Frontal cortex (tissue), 4 donors: ENCODE measurements at places on chromosomes 2 and 18. TPM values are rescaled to one million over a fixed set of nuclear protein-coding genes. Genes with fewer than 3 reads are reported as not detected.
A peak's percentile ranks its signal among the peaks of the same experiment; 100 is the strongest.

DNA sequence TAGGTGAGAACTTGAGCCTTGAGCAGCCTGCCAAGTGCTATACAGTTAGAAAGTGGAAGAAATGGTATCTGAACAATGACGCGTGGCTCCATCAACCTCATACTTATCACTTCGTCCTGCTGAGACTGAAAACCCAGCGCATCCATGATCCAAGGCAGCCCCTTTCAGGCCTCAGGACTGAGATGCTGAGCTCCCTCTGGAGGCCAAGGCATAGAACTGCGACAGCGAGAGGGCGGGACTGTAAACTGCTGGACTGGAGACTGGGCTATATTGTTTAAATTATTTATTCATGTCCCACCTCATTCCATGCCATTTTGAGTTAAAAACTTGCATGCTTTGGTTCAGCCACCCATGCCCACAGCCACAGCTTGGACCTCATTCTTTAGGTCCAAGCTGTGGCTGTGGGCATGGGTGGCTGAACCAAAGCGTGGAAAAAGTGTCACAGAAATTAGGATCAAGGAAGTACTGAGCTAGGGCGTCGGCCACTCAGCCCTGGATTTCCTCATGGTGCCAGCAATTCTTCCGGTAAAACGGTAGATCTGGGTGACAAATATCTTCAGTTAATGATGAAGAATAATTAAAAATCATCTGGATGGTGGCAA is 195.5 kb downstream of the L3MBTL4 start:
- peak; percentile 5 for DNase-seq

GRCh38 chr2:241271706-241272302 is 43.7 kb downstream of the HDLBP start:
- DNase-seq = peak; percentile 70

DNA sequence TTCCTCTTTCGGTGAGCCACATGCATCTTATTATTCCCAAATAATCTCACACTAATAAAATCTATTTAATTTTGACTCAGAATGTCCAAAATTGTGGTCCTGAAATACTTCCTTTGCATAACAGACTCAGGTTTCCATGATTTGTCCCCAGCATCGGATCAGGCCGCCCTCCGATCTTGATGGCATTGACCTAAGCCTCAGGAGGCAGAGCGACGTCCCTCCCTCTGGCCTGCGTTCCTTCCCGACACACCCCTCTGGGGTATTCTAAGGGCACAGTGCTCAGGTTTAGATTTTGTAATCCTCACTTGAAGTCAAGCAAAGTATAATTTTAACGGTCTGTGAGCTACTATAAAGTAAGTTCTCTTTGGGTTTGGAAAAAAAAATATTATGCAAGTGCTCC is 857.7 kb downstream of the GALR1 start:
- no peak for DNase-seq

DNA sequence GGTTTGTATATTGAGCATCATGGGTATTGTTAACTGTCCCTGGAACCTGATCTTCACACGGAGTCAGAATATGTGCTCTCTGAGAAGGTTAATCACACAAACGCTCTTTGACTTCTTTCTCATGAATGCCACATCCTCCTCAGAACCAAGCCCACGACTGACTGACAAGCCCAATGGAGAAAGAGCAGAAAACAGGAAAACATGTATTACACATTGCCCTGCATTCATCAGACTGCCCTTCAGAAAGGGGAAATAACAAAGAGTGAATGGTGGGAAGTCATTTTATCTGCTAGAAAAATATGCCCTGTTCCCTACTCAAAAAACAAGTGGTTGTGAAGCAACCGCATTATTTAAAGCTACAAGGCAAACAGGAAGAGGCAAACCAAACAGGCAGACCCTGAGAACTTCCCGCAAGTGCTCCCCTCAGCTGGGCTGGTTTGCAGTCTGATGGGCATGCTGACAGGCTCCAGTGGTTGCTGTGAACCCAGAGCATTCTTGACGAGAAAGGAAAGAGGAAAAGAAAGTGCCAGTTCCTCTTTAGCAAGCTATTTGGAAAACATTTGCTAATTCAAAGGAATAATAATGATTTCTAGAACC is 172.9 kb upstream of the SETBP1 start:
- DNase-seq = no peak

- no peak for DNase-seq
These were observed 105.6 kb upstream of the LDLRAD4 start for GRCh38 chr18:13112982-13113381.

- DNase-seq = no peak
These were observed 197.9 kb downstream of the NEDD4L start for GRCh38 chr18:58241877-58242276.

GRCh38 chr2:162365392-162365791 is 21.5 kb downstream of the GCA start:
- DNase-seq = no peak

DNA sequence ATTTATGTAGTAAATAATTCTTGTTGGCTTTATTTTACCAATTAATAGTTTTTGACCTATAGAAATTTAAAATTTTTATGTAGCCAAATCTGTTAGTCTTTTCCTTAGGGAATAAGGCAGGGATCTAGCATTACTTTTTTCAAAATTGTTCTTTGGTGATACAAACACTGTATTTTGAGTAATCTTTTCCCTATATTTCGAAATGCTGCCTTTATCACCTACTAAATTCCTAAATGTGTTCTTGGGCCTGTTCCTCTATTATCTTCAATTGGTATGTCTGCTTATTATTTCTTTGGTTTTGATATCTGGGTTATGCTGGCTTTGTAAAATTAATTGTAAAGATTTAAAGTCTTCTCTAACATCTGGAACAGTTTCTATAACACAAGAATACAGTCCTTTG is 87.5 kb downstream of the DYSF start:
- DNase-seq = no peak

GRCh38 chr2:85753035-85753524 is 711 bp upstream of the ATOH8 start:
- DNase-seq = no peak

The CPO gene
- total RNA-seq = not detected

DNA sequence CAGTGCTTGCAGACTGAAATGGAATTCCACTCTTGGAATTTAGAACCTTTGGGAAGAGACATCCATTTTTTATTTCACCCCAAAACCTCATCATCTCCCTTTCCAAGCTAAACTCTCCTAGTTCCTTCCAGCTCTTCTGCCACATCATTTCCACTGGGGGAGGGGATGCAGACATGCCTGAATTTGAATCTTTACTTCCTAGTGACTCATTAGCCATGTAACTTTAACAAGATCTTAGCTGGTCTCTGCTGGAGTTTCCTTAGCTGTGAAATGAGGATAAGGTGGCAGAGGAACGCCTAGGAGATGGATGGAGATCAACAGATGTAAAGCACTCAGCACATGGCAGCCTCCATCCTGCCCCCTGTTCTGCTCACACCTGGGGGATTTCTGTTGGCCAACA is 266.8 kb downstream of the EN1 start:
- DNase-seq = no peak

DNA sequence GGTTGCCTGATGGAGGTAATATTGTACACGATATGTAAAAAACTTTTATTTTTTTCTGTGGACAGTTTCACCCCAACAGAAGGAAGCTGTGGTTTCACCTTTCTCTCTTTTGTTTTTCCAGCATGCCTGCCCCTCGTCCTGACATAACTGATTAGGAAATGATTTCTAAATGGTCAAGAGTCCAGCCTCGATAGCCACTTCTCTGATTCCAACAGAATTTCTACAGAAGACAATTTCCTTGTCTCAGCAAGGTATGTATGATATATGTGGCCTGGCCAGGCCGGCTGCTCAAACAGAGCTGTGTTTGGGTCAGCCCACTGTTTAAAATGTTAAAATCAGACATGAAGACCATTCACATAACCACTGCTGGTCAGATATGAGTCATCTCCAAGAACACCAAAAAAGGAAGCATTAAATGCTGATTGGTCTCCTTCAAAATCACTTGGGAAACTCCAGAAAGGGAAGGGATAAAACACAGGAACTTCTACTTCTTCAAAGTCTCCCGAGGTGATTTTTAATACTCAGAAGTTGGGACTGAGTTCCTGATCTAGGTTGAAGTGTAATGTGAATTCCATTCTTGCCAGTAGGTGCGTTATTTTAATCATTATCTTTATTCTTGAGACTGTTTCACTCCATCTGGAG is 22.3 kb downstream of the ATP8B1 start:
- DNase-seq = no peak

- no peak for DNase-seq
These were observed 81.7 kb downstream of the SDC1 start for GRCh38 chr2:20143263-20143662.

DNA sequence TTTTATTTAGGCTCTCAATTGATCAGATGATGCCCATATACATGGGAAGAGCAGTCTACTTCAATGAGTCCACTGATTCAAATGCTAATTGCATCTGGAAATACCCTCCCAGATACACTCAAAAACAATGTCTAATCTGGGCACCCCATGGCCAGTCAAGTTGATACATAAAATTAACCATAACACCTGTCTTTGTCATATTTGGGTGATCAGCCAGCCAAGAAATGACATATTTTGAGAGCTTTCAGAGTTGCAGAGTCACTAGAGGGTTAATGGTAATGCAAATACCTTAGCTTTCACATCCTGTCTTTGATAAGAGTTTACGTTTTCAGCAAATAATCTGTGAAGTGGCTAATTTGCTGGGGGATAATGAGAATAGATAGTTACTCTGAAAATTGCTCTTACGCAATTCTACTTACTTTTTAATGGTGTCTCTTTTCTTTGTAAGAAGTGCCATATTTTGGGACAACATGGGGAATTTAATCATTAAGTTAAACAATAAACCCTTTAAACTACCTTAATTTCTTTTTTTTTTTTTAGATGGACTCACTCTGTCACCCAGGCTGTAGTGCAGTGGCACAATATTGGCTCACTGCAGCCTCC is 49.1 kb downstream of the CCDC195 start:
- no peak for DNase-seq

- no peak for DNase-seq
These were observed 476.7 kb downstream of the TXNL1 start for GRCh38 chr18:56161566-56162260.

The MC2R gene
- total RNA-seq = under 0.01 TPM

DNA sequence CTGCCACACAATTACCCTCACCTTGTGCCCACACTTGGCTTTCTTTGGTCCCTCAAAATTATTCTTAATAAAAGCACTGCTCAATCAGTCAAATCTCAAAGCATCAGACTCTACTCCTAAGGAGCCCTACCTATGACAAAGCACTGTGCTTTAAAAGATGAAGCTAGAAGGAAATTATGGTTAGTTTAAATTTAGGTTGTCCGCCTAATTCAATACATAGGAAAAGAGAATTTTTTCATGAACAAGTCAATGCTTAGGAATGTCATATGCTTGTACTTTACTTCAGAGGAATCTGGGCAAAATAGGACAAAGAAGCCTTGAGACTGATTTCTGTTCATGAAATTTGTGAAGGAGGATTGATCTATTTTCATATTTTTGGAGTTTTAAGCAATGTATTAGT is 726.4 kb upstream of the CDH2 start:
- DNase-seq = no peak

GRCh38 chr2:112938904-112939303 is 27.9 kb downstream of the IL37 start:
- no peak for DNase-seq

DNA sequence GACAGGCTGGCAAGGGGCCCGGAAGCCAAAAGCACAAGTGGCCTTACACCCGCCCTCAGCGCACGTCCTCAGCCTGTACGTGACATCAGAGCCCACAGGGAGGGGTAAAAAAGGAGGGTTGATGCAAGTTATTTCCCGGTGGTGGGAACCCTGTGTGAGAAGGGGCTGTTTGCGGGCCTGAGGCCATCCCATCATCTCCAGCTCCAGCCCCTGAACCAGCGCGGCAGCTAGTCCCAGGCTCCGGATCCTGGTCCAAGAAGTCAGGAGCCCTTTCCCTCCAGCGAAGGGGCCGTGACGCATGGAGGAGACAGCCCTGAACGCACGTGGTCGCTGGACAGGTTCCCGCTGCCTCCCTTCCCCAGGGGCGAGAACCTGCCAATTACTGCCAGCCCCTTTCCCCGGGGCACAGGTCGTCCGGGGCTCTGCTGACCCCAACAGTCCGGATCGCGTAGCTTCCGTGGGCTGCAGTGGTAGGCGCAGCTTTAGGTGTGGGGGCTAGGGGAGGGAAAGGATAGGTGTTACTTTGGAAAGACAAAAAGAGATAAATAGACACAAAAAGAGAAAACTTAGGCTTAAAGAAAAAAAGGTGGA is 1.3 kb upstream of the LRP2 start:
- peak; percentile 48 for DNase-seq

The IL1F10 gene
- total RNA-seq = not detected

DNA sequence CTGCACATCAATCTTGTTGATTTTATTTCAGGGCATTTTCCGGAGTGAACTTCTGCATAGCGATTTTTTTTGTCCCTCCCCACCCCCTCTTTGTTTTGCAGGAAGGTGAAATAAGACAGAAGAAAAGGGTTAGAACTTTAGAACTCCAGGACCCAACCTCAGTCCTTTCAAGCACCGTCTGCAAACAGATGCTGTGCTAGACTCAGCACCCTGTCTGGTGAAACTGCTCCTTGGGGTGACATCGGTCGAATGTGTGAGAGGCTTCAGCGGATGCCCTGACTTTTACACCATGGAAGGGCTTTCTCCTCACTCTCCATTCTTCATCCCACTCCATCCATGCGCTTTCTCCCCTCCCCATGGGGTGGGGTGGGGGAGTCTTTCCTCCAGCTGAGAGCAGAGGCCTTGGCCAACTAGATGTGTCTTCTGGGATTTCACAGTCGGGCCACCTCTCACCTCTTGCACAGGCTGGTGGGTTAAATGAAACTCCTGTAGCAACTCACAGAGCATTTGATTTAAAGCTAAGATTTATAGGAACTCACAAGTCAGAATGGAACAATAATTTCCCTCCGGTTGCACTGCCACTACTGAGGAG is 43.3 kb upstream of the EDAR start:
- no peak for DNase-seq

DNA sequence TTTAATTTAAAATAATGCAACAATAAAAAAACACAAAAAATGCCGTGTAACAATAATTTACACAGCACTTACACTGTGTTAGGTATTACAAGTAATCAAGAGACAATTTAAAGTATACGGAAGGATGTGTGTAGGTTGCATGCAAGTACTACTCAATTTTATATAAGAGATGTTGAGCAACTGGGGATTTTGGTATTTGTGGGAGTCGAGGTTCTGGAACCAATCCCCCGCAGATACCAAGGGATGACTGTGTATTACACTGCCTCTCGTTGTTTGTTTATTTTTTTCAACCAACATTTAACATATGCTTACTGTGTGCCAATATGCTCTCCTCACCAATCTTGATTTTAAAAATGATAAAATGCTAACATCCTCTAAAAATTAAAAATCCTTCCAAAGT is 24.8 kb downstream of the MAP3K2 start:
- no peak for DNase-seq

The GALNT5 gene
- total RNA-seq = under 0.01 TPM

DNA sequence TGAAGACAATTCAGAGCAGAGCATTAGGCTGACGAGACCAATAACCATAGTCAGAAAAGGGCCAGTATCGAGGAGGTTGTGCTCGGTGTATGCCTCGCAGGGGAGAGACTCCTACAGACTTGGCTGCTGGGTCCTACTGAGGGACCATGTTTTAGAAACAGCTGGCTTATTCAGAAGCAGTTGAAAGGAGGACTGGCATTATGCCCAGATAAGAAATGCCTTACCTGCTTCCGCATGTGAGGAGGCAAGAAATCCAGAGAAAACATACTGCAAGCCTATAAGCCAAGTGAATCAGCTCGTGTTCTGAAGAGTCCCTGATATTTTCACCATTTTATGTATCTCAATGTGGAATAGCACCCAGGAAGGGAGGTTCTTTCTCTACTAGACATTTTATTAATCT is 434.7 kb downstream of the GRB14 start:
- DNase-seq = no peak

The CDKL4 gene
- 14.7 TPM for total RNA-seq

The SPDYA gene
- 0.82 TPM for total RNA-seq

The PAIP2B gene
- total RNA-seq = 20.4 TPM
